ENCODE measurements at places on chromosomes 13 and 19. TPM values are rescaled to one million over a fixed set of nuclear protein-coding genes. Genes with fewer than 3 reads are reported as not detected.
A peak's percentile ranks its signal among the peaks of the same experiment; 100 is the strongest.

DNA sequence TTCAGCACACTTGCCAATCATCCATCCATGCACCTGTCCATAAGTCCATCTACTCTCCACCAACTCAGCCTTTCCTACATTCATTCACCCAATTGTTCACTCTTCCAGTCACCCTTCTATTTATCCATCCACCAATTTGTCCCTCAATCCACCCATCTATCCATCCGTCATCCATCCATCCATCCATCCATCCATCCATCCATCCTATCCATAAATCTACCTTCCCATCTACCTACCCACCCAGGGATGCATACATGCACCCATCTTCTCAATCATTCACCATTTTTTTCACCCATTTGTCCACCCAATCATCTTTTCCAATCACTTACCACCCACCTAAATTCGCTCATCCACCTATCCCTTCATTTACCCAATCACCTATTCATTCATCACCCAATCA, 14.6 kb upstream of the CEACAM20 start:
- DNase-seq, result no peak

DNA sequence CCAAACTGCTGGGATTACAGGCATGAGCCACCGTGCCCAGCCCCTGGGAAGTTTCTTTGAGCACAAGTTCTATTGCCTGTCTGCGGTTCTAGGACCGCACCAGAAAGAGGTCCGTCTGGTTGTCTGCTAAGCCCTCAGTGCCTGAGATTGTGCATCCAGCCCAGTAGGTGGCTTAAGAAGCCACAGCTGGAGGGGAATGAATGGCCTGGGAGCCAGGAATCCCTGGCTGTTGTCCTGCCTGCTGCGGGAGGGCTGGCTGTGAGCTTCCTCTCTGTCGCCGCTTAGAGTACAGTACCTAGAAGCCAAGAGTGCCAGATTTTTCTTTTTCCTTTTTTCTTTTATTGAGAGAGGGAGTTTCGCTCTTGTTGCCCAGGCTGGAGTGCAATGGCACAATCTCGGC, 4.2 kb upstream of the TYK2 start:
- no peak for DNase-seq

GRCh38 chr19:54114340-54115108, 933 bp downstream of the TFPT start:
- peak; percentile 52 for DNase-seq

DNA sequence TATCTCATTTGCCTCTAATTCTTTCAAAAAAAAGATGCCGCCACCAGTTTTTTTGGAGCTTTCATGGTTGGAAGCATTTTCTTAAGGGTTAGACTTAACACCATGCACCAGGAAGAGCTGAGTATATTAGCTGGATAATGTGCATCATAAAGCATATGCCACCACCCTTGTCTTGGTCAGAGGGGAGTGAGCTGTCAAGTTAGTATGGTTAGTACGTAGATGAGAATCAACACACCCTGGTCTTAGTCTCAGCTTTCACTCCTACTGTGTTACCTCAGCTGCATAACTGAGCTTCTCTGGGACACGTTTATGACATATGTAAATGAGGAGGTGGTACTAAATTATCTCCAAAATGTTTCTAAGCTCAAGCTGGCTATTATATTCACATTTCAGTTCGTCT, 415.6 kb downstream of the DCT start:
- no peak for DNase-seq

DNA sequence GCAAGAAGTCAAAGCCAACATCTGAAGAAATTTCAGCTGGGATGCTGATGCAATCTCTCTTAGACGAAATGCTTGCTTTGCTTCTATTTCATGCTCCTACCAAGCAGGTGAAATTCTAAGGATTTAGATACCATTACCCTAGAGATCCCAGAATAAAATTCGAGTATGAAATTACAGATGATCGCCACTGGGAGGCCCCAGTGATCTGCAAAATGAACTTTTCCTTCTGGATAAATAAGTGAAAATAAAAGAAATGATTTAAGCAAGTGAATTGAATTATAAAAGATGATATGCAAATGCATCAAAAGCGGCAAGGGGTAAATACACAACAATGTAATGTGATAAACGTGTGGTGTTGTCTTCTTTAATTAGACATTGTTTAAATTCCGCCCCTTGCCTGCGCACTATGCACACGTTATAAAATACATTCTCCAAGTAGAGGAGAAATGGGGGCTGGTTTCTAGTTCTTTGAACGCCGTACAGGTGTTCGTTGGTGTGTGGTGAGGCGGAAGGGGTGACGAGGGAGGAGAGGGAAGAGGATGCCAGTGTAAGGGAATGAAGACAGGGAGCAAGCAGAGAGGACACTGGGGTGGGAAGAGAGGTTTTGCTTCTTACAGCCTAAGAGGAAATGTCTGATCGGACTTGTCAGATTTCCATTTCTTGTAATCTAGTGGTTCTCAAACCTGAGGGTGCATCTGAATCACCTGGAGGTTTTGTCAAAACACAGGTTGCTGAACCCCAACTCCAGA, 58.0 kb downstream of the ERCC5 start:
- no peak for DNase-seq

Gene SELENOV
- total RNA-seq, result not detected

Gene HIF3A
- 14.6 TPM for total RNA-seq

Gene NOTCH3
- total RNA-seq, result 12.2 TPM
